ENCODE measurements at places on chromosomes 13 and 19. TPM values are rescaled to one million over a fixed set of nuclear protein-coding genes. Genes with fewer than 3 reads are reported as not detected.

GRCh38 chr13:62246581-62246980, 830.9 kb upstream of the PCDH20 start:
- DNase-seq, result no peak

DNA sequence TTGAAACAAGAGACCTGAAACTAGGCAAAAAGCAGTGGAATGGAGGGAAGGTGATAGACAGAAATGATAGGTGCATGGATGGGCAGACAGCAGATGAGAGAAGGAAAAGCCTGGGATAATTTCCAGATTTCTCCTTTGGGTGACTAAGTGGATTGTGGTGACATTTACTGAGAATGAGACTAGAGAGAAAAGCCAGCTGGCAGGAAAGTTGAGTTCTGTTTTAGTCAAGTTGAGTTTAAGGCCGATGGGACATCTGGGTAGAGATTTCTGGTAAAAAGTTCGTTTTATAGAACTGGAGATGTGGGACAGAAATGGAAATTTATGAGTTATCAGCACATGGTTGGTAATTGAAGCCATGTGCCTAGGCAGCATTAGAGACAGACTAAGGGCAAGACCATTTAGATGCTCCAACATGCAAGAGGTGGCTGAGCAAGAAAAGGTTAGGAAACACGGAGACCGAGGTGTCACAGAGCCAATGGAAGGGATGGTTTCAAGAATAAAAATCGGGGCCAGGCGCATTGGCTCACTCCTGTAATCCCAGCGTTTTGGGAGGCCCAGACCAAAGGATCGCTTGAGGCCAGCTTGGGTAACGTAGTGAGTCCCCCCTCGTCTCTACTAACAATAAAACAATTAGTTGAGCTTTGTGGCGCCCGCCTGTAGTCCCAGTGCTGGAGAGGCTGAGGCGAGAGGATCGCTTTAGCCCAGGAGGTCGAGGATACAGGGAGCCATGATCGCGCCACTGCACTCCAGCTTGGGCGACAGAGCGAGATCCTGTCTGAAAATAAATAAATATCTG, 9.6 kb upstream of the DGKH start:
- DNase-seq, result peak; percentile 40

- no peak for DNase-seq
These were observed 76.2 kb downstream of the SOX1 start for GRCh38 chr13:112143046-112143752.

DNA sequence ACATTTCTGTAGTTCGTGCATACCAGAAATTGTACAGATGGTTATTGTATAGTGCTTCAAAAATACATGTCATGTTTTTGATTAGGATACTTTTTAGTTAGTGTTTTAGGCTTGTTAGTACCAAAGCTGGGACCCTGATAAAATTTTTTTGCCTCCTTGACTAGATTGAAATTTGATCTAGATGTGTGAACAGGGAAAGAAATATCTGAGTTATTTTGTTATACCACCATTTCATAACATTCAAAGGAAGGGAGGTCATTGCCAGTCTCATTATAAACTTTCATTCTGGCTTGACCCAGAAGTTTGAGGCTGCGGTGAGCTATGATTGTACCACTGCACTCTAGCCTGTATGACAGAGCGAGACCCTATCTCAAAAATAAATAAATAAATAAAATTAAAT, 9.0 kb downstream of the LMO7 start:
- DNase-seq, result no peak

GRCh38 chr13:97101912-97102708, 107.8 kb upstream of the OXGR1 start:
- DNase-seq, result no peak

GRCh38 chr19:17378271-17378670, 1.1 kb upstream of the PLVAP start:
- DNase-seq, result no peak

DNA sequence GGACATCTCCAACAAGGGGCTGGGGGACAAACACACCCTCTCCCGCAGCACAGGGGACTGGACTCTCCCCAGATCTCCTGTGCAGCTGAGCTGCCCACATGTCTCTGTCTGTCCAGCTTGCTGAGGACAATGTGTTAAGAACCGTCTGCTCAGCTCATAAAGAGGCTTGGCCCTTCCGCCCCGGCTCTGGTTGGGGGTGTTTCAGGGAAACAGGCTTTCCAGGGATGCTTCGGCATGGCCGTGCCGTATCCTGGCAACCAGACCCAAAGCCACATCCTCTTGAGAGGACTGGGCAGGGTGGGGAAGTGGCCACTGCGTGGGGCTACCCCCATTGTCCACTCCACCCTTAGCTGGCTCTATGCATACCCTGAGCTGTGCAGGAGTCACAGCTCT, 41.1 kb upstream of the CHST8 start:
- peak; percentile 8 for DNase-seq

GRCh38 chr13:101397742-101398141, 18.6 kb downstream of the NALCN start:
- peak; percentile 91 for DNase-seq

The FDX2 gene
- total RNA-seq, result 26.7 TPM

Measured in M059J (cell line).